ENCODE measurements at places on chromosomes 11 and 22.
A peak's percentile ranks its signal among the peaks of the same experiment; 100 is the strongest.

GRCh38 chr11:76102802-76103201 lies 103.5 kb downstream of the WNT11 start:
- ATAC-seq = no peak

GRCh38 chr11:68137833-68138232 lies 16.6 kb upstream of the CHKA start:
- no peak for ATAC-seq

DNA sequence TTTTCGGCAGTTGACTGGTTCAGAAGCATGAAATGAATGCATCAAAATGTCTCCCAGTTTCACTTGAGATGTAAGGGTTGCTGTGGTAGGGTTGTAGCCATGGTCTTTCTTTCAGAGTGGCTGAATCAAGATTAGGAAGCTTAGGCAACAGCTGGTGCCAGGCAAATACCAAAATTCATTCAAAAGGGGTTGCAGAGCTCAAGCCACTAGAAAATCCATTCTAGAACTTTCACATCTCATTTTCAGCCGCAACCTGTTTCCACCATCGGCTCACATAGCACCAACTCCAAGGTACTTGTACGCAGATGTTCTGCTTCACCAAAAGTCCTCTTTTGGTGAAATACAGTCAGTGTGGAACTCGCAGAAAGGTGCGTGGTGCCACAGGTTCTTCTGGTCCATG lies 40.5 kb upstream of the STK33 start:
- ATAC-seq = no peak

GRCh38 chr11:65557280-65558001 lies 718 bp downstream of the LTBP3 start:
- ATAC-seq = no peak

DNA sequence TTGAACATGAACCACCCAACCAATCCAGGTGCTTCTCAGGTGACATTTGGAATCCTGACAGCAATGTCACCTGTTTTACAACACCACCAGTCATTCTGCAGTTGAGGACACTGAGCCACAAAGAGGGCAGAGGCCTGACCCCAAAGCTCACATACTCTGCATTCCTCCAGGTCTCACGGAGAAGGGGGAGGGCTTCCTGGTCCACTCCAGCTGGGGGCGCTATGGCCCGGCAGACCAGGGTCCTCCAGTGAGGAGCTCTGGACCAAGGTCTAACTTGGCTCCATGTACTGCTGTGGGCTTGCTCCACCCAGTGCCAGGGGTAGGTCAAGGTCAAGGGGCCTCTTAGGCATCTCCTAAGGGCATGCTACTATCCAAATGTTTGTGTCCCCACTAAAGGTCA lies 1.5 kb upstream of the PNPLA3 start:
- ATAC-seq = no peak

DNA sequence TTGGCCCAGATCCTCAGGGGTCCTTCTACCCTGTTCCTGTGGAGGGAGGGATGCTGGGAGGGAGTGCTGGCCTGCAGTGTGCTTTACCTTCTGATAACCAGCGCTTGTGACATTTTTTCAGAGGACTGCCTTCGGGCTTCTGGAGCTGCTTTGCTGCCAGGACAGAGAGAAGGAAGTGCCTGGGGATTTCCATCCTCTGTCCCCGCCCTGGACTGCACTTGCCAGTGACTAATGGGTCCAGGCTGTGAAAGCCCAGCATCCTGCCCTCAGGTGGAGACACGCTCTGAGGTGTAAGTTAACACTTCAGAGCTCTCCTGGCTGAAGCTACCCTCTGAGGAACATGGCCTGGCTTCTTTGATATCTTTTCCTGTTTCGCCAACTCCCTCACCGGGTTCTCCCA lies 158.7 kb upstream of the SYT13 start:
- ATAC-seq = peak; percentile 84

DNA sequence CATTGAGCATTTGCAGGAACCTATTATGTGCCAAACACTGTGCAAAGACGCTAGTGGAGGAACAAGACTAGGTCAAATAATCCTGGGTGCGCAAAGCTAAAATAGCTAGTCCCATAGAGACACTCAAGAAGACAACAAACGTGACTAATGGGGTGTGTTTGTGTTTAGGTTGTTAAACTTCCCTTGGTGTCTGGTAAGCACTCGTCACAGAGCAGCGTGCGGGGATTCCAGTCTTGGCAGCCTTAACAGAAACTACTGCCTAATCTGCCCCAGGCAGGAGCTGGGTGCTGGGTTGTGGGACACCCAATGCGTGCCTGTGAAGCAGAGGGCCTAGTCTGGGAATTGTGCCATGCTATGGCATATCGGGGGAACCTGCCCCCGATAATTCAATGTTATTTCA lies 10.8 kb upstream of the CALCB start:
- ATAC-seq = peak; percentile 26

DNA sequence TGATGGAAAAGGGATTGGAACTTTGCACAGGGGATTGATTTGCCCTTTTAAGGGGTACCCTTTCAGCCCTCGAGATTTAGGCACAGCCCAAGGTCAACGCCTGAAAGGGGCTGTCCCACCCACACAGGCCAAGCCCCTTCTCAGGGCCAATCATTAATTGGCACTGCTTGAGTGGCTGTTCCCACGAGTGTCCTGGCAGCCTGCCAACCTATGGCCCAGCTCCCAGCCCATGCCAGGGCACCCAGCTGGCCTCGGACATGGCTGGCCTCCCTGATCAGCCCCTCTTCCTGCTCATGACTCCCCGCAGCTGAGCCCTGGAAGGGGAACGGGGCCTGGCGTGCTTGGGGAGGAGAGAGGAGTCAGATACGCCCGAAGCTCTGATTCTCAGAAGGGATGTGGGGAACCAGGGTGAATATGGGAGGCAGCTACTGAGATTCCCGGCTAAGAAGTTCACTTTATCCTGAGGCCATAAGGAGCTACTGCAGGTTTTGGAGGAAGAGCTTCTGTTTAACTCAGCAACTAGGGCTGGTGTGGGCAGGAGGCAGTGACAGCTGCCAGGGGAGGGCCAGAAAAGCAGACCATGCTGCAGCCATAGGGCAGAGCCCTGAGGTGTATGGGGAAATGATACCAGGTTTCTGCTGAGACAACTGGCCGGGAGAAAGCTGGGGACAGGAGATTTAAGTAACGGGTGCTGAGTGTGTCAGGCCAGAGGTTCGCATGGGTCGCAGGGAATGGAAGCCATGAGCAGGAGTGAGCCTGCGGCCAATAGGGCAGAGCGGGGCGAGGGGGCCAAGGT lies 30.0 kb downstream of the WNT7B start:
- no peak for ATAC-seq

DNA sequence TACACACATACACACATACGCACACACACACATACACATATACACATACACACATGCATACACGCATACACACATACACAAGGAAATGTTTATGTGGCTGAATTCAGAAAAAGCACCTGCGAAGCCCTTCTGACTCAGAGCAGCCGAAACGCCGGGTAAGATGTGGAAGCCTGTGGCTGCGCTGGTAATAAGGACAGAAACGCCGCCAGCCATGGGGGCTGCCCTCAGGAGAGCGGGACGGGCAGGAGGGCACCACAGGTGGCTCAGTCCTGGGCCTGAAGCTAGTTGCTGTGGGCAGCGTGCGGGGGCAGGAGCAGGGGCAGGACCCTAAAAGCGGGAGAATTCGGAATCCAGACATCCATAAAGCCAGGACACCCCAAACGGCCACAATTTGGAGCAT lies 378.3 kb downstream of the BRD1 start:
- no peak for ATAC-seq
